ENCODE measurements at places on chromosomes 2 and 18.

DNA sequence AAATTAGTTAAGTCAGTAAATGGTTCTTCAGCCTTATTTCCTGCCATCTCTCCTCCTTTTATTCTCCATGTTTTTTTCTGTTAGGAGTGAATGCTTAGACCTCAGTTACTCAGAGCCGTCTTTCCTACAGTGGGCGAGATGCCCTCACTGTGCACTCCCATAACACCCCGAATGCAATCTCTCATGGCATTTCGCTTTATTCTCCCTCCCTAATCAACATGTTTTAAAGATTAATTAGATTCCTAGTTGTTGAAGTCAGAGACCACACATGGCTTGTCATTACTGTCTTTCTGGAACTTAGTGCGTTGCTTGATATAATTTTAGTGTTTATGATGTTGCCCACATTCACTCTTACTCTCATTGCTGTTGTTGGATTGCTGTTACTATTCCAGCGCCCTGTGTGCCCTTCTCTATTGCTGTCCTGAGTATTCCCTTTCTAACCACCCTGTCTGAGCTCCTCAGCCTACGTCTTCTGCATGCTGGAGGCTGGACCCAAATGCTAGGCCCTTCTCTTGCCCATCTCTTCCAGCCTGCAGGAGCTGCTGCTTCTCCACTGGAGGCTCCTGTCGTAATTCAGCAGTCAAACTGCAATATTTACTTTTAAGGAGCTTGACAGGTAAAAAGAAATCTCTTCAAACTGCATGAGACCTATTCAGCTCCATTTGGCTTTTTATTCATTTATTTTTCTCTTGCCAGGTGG is 99.3 kb downstream of the MAP2 start:
- H3K4me1 ChIP-seq, result peaks cover 21% of the 10 kb centered on the region
- no peak overlapping the region for H3K27ac ChIP-seq
- H3K36me3 ChIP-seq, result no peaks in the 10 kb centered on the region
- no peaks in the 10 kb centered on the region for H3K27me3 ChIP-seq
- H3K4me3 ChIP-seq, result no peak overlapping the region

- H3K4me1 ChIP-seq, result peaks cover 7% of the 10 kb centered on the region
- H3K36me3 ChIP-seq, result no peaks in the 10 kb centered on the region
- H3K27ac ChIP-seq, result peak overlapping the region; percentile 4
- H3K27me3 ChIP-seq, result no peaks in the 10 kb centered on the region
These were observed 64.0 kb downstream of the RAB31 start for GRCh38 chr18:9771977-9772660.

GRCh38 chr2:209619782-209620181 is 151.8 kb upstream of the UNC80 start:
- H3K27ac ChIP-seq, result no peak overlapping the region
- H3K4me1 ChIP-seq, result no peaks in the 10 kb centered on the region

DNA sequence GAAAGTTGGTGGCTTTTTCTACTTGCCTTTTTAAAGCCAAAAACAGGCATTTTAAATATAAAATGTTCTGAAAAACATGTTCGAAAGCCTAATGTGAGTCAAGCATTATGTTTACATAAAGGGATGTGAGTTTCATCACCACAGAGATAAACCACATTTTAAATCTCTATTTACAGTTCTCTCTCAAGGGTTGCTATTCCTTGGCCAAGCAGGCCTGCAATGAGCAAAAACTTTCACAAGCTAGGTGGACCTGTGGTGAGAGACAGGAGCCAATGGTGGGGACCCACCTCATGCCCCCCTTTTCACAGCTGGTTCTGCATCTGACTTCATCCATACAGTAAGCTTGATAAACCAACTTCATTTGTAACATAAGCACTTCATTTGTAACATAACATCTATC is 65.1 kb downstream of the CUL3 start:
- H3K27me3 ChIP-seq, result no peaks in the 10 kb centered on the region
- no peak overlapping the region for H3K27ac ChIP-seq
- H3K4me1 ChIP-seq, result peaks cover 67% of the 10 kb centered on the region
- H3K36me3 ChIP-seq, result no peaks in the 10 kb centered on the region

GRCh38 chr2:85444629-85445172 is 26.2 kb downstream of the SH2D6 start:
- no peak overlapping the region for H3K4me3 ChIP-seq
- DNase-seq, result no peak
- peak overlapping the region; percentile 75 for H3K27ac ChIP-seq
- H3K36me3 ChIP-seq, result no peaks in the 10 kb centered on the region

- DNase-seq, result no peak
- no peaks in the 10 kb centered on the region for H3K4me1 ChIP-seq
- no peak overlapping the region for H3K4me3 ChIP-seq
- no peak overlapping the region for H3K27ac ChIP-seq
- H3K36me3 ChIP-seq, result no peaks in the 10 kb centered on the region
- H3K27me3 ChIP-seq, result no peaks in the 10 kb centered on the region
These were observed 1038.6 kb downstream of the CBLN2 start for GRCh38 chr18:71505526-71505925.

- H3K36me3 ChIP-seq, result no peaks in the 10 kb centered on the region
- no peak for DNase-seq
- no peak overlapping the region for H3K4me3 ChIP-seq
These were observed 95.2 kb downstream of the BIN1 start for GRCh38 chr2:127011796-127012195.

DNA sequence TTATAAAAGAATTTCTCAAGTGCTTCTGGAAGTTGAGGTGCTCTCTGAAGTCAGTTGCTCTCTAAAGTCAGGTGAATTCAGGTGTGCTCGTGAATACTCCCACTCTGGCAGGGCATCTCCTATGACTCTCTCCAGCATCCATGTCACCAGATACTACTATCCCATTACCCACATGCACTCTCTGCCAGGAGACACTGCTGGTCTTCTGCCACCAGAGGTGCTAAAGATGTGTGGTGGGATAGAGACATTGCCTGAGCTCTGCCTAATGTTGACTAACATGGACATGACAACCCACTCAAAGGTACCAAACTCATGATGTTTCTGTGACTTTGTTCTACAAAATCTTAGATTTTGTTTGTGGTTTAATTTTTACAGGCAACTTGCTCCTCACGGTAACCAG is 106.4 kb upstream of the HNRNPA3 start:
- no peaks in the 10 kb centered on the region for H3K36me3 ChIP-seq
- H3K4me3 ChIP-seq, result no peak overlapping the region

GRCh38 chr2:63926815-63927214 is 85.1 kb downstream of the UGP2 start:
- no peaks in the 10 kb centered on the region for H3K27me3 ChIP-seq
- no peak overlapping the region for H3K27ac ChIP-seq
- H3K4me3 ChIP-seq, result no peak overlapping the region
- H3K4me1 ChIP-seq, result no peaks in the 10 kb centered on the region
- peaks cover 25% of the 10 kb centered on the region for H3K36me3 ChIP-seq

- peak overlapping the region; percentile 97 for H3K27ac ChIP-seq
- DNase-seq, result no peak
- H3K36me3 ChIP-seq, result peaks cover 19% of the 10 kb centered on the region
- H3K4me1 ChIP-seq, result peaks cover 35% of the 10 kb centered on the region
- no peaks in the 10 kb centered on the region for H3K27me3 ChIP-seq
These were observed 643 bp downstream of the RMC1 start for GRCh38 chr18:23503963-23504344.

DNA sequence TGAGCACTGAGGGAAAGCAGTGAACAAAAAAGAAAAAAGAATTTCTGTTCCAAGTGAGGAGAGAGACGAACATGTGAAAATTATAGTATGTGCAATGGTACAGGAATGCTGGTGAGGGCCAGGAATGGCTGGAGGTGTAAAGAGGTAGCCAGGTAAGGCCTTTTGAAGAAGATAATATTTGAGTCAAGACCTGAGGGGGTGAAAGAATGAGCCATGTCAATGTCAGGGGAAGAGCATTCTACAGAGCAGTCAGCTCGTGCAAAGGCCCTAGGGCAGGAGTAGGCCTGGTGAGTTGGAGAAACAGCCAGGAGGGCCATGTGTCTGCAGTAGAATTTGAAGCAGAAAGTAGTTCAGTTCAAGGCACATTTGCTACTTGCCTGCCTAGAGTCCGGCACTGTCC is 12.4 kb upstream of the RPL31 start:
- no peak for DNase-seq
- no peak overlapping the region for H3K27ac ChIP-seq
- H3K4me3 ChIP-seq, result no peak overlapping the region
- peaks cover 4% of the 10 kb centered on the region for H3K4me1 ChIP-seq

- H3K27me3 ChIP-seq, result no peaks in the 10 kb centered on the region
- H3K4me3 ChIP-seq, result no peak overlapping the region
- H3K27ac ChIP-seq, result no peak overlapping the region
- H3K4me1 ChIP-seq, result peaks cover 11% of the 10 kb centered on the region
These were observed 255.7 kb downstream of the HNMT start for GRCh38 chr2:138219961-138220360.

Measured in left ventricle myocardium inferior (tissue), 1 donor.